ENCODE measurements at places on chromosomes 6 and 20. TPM values are rescaled to one million over a fixed set of nuclear protein-coding genes. Genes with fewer than 3 reads are reported as not detected.
A peak's percentile ranks its signal among the peaks of the same experiment; 100 is the strongest.

Gene MAP3K5
- total RNA-seq: 18.7 TPM

Gene BPI
- 0.66 TPM for total RNA-seq

Gene TMEM151B
- 0.42 TPM for total RNA-seq

Gene NOX3
- not detected for total RNA-seq

Gene PAK5
- total RNA-seq: 0.23 TPM

Gene MUCL3
- not detected for total RNA-seq

Gene MYMX
- not detected for total RNA-seq

Gene PRRC2A
- total RNA-seq: 138 TPM

Gene PACRG
- 3.5 TPM for total RNA-seq

Gene PRRT1
- total RNA-seq: 4.2 TPM

Gene B3GALT4
- 24.7 TPM for total RNA-seq

Gene RAB23
- 102 TPM for total RNA-seq

Gene CARMIL1
- 10.9 TPM for total RNA-seq

Gene CST2
- 0.45 TPM for total RNA-seq

- DNase-seq: no peak
These were observed 42.9 kb downstream of the ZFAND3 start for GRCh38 chr6:37862430-37862829.

DNA sequence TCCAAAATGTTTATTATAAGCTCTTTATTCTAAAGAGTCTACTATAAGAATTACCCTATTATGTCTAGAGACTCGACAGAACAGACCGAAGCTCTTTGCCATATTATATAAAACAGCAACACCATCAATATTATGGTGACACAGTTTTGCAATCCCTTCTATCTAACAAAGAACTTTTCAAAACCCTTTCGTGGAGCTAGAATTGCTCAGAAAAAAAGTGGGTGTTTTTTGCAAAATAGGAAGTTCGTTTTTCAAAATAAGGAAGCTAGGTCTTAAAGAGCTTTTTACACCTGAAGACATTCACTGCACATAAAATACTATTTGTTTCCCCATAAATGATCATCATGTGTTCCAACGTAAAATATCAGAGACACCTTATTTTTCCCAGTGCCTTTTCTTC is 240.0 kb downstream of the FOXC1 start:
- no peak for DNase-seq

DNA sequence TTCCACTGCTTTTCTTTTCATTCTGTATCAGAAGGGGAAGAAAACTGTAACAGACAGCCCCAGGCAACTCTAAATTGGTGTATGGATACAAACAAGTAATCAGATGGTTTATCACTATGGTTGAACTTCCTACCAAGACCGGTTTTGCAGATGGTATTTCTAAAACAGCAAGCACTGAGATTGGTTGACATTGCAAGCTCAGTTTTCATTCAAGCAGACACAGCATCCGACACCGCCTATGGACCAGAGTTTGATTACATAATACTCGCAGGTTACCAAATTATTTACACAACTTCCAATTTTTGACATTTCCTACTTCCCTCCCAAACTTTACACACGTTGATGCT is 209.9 kb downstream of the ALDH8A1 start:
- DNase-seq: no peak

GRCh38 chr20:59571551-59572314 is 32.6 kb upstream of the PHACTR3 start:
- DNase-seq: no peak

DNA sequence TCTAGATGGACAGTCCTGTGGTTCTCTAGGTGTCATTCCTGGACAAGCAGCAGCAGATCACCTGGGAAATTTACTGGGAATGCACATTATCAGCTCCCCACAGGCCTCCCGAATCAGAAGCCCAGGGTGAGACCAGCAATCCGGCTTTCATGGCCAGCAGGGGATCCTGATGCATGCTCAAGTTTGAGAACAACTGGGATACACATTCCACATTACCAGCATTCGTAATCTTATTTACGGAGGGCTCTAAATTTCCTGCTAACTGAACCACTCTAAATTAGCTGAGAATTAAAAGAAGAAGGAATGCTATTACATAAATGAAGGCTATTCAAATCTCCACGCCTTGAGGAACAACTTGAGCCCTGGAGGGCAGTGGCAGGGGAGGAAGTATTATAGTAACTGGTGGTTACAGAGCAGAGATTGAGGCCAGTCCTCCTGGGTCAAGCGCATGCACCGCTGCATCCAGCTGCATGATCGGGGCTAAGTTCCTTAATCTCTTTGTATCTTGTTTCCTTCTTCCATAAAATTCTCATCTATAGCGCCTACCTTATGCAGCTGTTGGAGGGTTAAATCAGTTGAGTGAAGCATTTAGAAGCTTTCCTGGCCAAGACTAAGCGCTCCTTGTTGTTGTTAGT is 403.7 kb downstream of the CDH26 start:
- DNase-seq: peak; percentile 62

GRCh38 chr6:144993870-144994269 is 708.7 kb downstream of the UTRN start:
- no peak for DNase-seq

DNA sequence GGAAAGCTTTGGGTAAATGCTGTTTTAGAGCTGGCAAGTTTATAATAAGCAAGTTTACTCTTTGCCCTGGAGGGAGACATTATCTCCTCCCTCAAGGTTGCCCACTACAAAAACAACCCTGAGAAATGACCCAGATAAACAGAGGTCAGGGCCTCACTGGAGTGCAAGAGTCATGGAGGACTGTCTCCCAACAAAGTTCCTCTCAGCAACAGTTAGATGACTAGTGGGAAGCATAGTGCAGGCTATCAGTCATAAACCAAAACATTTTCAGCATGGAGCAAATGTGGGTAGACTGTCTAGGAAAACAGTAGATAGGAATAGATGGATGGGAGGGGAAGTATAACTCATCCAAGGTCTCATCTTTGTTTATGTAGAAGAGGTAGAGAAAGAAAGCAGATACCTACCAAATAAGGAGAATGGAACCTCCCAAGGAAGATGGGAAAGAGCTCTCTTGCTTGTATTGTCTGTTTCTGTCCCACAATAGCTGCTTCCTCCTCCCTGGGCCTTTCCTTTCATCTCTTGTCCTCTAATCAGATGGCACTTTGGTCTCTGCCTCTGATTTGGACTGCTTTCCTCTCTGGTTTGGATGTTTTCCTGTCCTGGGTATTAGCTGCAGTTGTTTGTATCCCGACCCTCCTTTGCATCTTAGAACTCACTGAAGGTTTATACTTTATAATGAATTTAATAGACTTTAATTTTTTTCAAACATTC is 95.4 kb downstream of the WASF1 start:
- no peak for DNase-seq

DNA sequence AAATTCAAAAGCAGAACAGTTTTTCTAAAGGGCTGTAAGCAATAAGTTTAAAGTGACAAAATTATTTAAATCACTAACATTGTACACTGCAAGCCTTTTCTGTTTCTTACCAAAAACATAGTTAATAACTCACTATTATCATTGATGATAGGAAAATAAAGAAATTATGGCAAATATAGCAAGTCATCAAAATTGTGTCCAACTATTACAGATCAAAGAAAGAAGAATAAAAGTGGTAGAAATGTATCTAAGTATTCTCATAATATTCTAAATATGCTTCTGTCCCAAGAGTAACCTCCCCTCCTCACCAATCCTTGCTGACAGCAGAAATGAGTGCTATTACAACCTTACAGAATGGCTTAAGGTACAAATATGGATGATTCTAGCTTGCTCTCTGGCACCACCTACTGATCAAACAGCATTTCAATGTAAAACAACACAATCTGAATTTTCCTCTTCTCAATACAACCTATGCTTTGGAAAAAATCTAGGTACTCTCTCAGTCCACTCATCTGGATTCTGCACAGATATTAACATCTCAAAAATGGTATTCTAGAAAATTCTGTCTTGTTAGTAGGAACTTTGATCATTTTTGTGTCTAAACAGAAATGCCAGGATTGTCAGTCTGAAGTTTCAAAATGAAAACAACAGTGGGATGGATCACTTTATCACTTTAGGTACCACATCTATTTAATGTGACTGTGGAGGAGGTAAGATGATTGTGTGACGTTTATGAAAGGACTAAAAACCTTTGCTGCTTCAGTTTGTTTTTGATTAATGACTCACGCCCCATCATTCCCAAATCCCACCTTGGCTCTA is 40.9 kb downstream of the ZFP64 start:
- DNase-seq: no peak

DNA sequence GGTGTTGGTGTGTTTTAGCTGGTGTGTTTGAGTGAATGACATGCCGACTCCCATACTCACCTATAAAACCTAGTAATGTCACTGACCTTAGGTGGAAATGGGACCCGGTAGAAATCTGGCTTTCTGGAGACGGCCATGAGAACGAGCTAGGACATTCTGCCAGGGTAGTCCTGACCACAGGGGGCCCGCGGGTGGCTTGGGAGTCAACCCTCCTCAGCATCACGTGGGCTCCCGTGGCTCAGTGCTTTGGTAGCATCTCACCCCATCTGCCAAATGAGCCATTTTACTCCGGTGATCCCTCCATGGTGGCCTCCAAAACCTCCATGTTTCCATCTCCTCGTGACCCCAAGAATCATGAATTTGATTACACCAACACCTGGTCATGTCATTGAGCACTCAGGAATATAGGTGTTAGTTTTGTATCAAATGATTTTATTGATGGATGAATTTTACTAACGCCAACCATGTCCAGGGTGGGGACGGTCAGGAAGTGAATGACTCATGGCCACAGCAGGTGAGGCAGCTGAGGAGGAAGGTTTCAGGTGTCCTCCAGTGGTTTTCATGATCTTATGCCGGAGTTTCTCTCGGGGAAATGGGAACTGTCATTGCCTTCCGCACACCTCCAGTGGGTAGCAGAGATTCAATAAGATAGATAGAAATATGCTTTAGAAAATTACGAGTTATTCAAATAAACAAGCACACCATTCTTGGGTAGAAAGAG is 195.0 kb downstream of the SYNDIG1 start:
- no peak for DNase-seq

- DNase-seq: no peak
These were observed 24.1 kb upstream of the ROS1 start for GRCh38 chr6:117449549-117450439.

GRCh38 chr6:13099771-13100170 is 228.6 kb downstream of the TBC1D7 start:
- no peak for DNase-seq

DNA sequence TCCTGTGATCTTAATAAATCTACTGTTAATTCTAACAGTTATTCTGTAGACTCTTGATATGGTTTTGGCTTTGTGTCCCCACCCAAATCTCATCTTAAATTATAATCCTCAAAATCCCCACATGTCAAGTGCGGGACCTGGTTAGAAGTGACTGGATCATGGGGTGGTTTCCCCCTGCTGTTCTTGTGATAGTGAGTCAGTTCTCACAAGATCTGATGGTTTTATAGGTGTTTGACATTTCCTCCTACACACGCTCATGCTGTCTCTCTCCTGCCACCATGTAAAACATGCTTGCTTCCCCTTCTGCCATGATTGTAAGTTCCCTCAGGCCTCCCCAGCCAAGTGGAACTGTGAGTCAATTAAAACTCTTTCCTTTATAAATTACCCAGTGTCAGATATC is 10.5 kb upstream of the EPB41L2 start:
- no peak for DNase-seq

- no peak for DNase-seq
These were observed 95.1 kb downstream of the KCNQ5 start for GRCh38 chr6:72716916-72717315.

DNA sequence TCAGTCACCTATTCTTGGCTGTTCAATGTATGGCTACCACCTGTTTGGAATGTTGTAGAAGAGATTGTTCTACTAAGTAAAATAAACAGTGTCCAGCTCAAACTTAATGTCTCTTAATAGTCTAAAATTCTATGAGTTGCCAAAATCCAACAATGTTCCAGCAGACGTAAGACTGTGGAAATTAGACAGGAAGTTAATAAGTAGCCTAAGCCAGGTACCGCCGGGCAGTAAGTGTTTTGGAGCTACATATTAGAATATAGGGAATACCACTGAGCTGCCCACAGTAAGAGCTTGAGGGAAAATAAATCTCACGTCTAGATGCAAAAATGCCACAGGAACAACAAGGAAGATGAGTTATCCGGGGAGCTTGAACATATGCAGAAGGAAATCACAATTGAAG is 7.8 kb upstream of the MANEA start:
- DNase-seq: no peak

GRCh38 chr20:45704969-45705637 is at the start of gene WFDC10B:
Gene WFDC10B, minus strand, starts transcription at chr20:45705019. Its CDS starts 19,027 bp downstream, at chr20:45685992.
- DNase-seq: no peak

DNA sequence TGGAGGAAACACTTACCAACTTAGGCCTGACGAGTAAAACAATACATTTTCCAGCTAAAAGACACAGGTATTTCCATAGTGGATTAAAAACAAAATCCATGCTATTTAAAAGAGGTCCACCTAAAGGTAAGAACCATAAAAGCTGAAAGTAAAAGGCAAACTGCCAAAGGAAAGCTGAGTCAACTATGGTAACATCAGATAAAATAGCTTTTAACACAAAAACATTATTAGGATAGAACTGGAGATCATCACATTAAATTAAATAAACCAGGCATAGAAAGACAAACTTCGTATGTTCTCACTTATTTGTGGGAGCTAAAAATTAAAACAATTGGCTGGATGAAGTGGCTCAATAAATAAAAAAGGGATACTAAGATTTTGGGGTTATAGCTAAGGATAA is 166.8 kb upstream of the SLC22A16 start:
- no peak for DNase-seq

GRCh38 chr20:58402305-58402704 is 13.3 kb downstream of the VAPB start:
- DNase-seq: no peak

- DNase-seq: no peak
These were observed 299.7 kb downstream of the QKI start for GRCh38 chr6:163714179-163714578.

- DNase-seq: no peak
These were observed 51.6 kb upstream of the IMPG1 start for GRCh38 chr6:76124018-76124417.

DNA sequence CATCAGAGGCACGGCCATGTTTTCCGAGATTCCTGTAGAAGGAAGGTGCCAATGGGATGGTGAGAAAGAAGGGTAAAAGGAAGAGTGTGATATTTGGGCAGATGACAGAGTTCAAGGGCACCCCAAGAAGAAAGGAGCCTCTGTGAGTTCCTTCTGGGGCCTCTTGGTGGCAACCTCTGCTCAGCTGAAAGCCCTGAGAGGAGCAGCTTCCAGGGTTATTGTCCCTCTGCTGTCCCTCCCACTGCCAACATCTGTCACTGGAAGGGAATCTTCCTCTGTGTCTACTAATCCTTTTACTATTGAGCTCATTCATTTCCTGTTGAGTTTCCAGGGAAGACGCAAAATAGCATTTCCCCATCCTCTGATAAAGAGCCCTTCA is 40.0 kb upstream of the KCNK16 start:
- DNase-seq: no peak

- peak; percentile 75 for DNase-seq
These were observed 53.6 kb downstream of the CDH26 start for GRCh38 chr20:60011512-60012507.

DNA sequence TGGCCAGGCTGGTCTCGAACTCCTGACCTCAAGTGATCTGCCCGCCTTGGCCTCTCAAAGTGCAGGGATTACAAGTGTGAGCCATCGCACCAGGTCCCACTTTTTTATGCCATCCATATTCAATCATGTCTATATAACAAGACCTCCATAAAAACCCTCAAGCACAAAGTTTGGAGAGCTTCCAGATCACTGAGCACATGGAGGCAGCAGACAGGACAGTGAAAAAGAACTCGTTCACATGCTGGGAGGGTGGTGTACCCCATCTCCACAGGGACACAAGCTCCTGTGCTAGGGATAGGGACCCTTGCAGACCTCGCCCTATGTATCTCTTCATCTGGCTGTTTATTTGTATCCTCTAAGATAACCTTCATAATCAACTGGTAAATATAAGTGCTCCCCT is 30.3 kb downstream of the KIF13A start:
- no peak for DNase-seq

Data from esophagus muscularis mucosa (tissue), 4 donors.